ENCODE measurements at places on chromosomes 7 and 10. TPM values are rescaled to one million over a fixed set of nuclear protein-coding genes. Genes with fewer than 3 reads are reported as not detected.
A peak's percentile ranks its signal among the peaks of the same experiment; 100 is the strongest.

Gene PNLIPRP1
- total RNA-seq = not detected

DNA sequence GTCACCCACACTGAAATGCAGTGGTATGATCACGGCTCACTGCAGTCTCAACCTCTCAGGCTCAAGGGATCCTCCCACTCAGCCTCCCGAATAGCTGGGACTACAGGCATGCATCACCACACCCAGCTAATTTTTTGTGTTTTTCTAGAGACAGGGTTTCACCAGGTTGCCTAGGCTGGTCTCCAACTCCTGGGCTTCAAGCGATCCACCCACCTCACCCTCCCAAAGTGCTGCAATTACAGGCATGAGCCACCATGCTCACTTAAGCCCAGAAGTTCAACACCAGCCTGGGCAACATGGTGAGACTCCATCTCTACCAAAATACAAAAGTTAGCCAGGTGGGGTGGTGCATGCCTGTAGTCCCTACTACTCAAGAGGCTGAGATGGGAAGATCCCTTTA, 33.5 kb downstream of the GDI2 start:
- H3K27ac ChIP-seq = no peak overlapping the region
- H3K4me3 ChIP-seq = no peak overlapping the region
- no peaks in the 10 kb centered on the region for H3K27me3 ChIP-seq
- no peak for DNase-seq

DNA sequence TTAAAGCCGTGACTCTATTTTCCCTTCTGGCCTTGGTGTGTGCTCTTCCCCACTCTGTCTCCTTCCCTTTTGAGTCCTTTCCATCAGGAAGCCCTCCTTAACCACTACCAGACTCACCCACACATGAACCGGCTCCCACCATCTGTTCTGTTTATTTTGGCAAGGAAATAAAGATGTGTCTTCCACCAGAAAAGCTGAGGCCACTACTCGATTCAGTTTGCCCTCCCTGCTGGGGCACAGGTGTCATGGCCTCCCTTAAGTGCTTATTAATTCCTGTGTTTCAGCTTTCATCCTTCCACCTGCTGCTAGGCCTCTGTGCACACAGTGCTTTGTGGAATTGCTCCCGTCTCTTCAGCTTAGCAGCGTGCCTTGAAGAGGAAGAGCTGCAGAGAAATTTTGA, 16.7 kb downstream of the POR start:
- no peaks in the 10 kb centered on the region for H3K36me3 ChIP-seq

DNA sequence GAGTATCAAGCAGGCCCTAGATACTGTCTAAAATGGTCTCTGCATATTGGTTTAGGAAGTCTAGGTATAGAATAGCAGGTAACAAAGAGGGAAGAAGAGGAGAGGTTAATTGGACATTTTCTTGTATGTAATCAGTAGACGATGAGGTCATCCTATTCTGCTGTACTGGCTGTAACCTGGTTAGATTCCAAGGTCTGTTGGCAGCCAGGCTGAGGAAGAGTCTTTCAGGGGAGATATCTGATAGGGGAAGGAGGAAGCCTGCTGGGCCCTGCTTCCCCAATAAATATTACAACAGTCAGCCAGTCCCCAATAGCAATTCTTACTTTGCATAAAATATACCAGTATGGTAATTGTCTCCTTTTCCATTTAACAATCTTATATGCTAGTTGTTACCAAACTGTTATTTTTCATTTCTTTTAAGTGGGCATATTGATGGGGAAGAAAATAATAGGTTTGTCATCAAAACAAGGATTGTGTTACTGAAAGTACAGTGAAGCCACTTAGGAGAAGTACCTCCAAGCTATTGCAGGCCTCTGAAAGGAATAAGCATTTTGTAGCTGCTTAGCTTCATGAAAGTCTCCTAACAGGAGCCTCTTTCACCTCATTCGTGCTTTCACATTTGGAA, 186.4 kb downstream of the LRRC4 start:
- no peaks in the 10 kb centered on the region for H3K4me1 ChIP-seq
- no peaks in the 10 kb centered on the region for H3K27me3 ChIP-seq
- DNase-seq = peak; percentile 13
- H3K36me3 ChIP-seq = peaks cover 31% of the 10 kb centered on the region
- no peak overlapping the region for H3K27ac ChIP-seq

Gene NRP1
- 482 TPM for total RNA-seq

Gene ZNF488
- 2.1 TPM for total RNA-seq

All from PC-3 (cell line).